Epithelial cell of proximal tubule (primary cell): ENCODE measurements at places on chromosomes 4 and X. TPM values are rescaled to one million over a fixed set of nuclear protein-coding genes. Genes with fewer than 3 reads are reported as not detected.

DNA sequence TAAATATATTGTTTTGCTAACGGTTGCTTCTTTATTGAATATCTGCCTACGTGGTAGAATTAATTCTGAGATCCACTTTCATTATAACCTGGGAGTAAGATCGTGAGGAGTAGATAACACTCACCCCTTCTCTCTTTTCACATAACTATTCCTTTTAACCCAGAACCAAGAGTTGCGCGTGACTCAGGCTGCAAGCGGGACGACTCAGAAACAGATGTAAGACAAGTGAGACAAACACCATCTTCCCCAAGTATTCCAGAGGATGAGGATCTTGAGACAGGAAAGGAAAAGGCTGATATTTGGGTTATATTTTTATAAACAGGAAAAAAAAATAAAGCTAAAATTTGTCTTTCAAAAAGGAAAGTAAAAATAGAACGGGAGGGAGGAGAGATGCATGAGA is 318.8 kb upstream of the NOCT start:
- DNase-seq, result no peak

- DNase-seq, result no peak
These were observed 93.2 kb upstream of the AP1S2 start for GRCh38 chrX:15947648-15948317.

GAGE1 gene
- not detected in 2 replicates for total RNA-seq

GRCh38 chr4:2009651-2010233 is 968 bp upstream of the NELFA start:
- DNase-seq, result peak; percentile 59

DNA sequence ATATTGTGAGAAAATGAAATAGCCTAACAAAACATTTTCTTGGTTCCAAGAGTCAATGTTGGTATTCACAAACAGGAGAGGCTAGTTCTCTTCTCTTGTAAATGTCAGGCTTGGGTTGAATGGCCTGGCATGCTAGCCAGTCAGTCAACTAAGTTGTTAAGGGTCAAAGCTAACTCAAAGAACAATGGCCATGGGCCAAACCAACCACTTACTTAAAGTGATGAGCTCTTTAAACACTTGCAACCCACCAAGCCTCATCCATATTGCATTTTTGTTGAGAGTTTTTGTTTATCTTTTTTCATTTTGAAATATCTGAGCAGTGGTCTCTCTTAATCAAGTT is 394.5 kb downstream of the RAB28 start:
- DNase-seq, result no peak

- no peak for DNase-seq
These were observed 21.5 kb upstream of the ASB5 start for GRCh38 chr4:176290520-176290919.

- peak; percentile 16 for DNase-seq
These were observed 63.0 kb downstream of the ZNF732 start for GRCh38 chr4:242121-242848.

ALB gene
- total RNA-seq, result not detected in 2 replicates

DNA sequence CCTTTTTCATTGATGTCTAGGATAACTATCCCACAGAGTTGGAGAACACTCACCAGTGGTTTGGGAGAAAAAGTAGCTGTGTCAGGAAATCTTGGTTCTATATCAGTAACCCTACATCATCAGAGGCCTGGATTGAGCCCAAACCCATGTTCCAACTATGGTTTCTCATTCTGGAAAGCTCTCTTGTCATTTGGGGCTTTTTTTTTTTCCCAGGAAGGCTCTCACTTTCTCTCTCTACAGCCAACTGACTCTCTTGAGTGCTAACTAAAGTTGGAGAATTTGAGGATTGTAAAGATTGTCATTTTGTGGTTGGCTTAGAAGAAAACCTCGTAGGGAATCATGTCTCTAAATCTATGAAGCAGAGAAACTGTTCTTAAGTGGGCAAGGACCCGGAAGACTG is 228.2 kb upstream of the DIPK2B start:
- no peak for DNase-seq

DNA sequence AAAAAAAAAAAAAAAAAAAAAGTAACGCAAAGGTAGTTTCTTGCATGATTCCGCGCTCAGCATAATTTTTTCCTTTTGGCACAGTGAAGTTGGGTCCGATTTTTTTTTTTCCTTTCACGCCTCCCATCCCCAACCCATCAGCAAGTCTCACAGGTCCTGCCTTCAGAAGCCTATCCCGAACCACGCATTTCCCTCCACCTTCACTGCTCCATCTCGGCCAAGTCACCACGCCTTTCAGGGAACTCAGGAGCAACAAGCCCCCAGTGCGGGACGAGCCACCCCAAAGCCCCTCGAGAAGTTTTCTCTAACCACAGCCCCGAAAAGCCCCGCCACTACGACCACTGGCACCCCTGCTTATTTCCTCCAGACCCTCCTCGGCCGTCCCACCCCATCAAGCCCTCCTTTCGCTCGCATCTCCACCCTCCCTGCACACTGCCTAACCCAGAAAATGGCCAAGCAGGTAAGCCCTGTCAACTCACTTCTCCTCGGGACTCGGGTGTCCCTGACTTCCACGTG is 1.0 kb downstream of the SLBP start:
- no peak for DNase-seq

DNA sequence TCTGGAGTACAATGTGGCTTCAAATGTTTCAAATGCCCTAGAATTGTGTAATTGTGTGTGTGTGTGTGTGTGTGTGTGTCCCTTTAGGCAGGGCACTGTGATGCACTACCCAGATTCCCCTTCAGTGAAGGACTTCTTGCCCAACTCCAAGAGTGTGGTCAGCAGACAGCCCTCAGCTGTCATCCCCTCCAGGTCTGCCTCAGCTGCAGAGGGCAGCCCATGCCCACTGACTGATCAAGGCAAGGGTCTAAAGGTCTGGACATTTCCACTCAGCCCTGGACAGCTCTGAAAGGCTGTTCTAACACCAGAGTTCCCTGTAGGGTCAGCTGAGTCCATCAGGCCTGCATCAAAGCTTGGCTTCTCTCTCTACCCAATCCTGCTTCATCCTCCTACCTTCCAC is 83.9 kb upstream of the USP9X start:
- DNase-seq, result no peak

DUSP21 gene
- total RNA-seq, result not detected in 2 replicates

DNA sequence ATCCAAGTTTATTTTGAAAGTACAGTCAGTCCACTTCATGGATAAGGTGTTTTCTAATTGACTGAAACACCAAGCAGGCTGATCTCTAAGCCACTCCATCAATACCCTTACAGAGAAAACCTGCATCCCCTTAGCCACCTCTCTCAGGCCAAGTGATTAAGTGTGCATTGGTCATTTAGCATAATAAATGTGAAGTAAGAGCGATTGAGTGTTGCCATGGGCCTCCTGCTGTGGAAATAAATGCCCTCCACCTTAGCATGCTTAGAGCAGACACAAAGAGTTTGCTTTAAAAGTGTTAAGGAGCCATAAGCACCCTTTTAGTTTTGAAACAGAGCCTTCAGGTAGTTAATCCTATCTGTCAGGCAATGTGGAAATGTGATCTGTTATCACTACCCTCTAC is 386.5 kb downstream of the GPAT3 start:
- DNase-seq, result no peak

GRCh38 chrX:85288992-85289723 is 45.4 kb downstream of the ZNF711 start:
- no peak for DNase-seq

- DNase-seq, result no peak
These were observed 1.9 kb downstream of the ENPP6 start for GRCh38 chr4:184215709-184216328.

GRCh38 chr4:56434599-56435139 is 746 bp downstream of the PPAT start:
- DNase-seq, result no peak

- no peak for DNase-seq
These were observed 11.7 kb upstream of the TMEM156 start for GRCh38 chr4:39043861-39044363.

C4orf50 gene
- total RNA-seq, result not detected in 2 replicates

- DNase-seq, result no peak
These were observed 64.0 kb upstream of the ACSL1 start for GRCh38 chr4:184889666-184890335.

DNA sequence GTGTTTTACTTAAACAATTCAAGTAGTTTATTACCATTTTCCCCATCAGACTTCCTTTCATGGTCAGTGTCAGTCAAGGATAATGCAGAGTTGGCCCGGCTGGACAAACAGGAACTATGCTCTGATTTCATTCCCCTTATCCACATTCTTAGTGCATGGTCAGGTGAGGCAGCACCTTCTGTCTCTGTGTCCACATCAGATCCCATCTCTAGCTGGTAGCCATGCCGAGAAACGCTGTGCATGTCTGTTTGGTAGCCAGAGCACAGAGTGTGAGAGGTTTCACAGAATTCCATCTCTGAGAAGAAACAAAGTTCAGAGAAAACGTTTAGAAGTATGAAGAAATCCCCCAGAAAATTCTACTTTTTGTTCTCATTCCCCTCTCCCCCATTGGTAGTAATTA is 423.7 kb upstream of the TEX13C start:
- DNase-seq, result no peak

DNA sequence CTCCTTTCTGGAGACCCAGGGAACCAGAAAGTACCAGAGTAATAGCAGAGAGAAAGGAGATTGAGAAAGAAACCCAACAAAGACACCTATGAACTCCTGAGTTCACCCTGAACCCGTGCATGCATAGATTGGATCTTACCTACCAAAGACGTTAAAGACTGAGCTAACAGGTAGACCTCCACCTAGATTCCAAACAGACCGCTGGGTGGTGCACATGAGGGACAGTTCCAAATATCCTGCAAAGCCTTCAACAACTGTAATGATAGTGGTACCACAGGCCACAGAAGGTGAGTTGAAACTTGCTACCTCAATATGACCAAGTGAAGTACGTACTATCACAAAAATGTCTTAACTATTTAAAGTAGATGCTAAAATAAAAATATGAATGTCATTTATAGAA is 34.0 kb upstream of the NR0B1 start:
- no peak for DNase-seq

- no peak for DNase-seq
These were observed 201.7 kb upstream of the AFF2 start for GRCh38 chrX:148298737-148299136.

DNA sequence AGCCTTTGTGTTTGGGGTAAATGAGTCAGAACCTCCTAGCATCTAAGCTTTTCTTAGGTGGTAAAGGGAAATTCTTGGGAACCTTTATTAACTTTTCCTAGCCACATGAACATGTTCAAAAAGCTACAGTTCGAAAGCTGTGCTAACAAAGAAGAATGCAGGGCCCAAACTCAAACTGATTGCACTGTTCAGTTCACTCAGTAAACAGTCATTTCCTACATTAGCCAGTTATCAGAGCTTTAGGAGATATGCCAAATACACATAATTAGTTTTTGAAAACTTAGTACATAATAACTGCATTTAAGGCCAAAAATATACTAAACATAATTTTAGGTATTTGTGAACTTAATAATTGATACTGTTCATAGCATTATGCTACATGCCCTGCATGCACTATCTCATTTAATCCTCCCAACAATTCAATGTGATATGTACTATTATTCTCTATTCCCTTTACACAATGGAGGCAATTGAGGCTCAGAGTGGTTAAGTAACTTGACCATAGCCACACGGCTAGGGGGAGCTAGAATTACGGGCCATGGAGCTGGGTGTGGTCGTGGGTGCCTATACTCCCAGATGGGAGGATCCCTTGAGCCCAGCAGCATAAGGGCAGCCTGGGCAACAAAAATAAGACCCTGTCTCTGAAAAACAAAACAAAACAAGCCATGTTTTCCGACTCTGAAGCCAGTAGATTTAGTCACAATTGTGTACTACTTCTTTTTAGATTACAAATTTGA is 43.9 kb upstream of the PDGFRA start:
- DNase-seq, result no peak

TEX28 gene
- total RNA-seq, result not detected in 2 replicates

RAB9B gene
- 0.22 and 0.40 TPM in 2 replicates for total RNA-seq

DNA sequence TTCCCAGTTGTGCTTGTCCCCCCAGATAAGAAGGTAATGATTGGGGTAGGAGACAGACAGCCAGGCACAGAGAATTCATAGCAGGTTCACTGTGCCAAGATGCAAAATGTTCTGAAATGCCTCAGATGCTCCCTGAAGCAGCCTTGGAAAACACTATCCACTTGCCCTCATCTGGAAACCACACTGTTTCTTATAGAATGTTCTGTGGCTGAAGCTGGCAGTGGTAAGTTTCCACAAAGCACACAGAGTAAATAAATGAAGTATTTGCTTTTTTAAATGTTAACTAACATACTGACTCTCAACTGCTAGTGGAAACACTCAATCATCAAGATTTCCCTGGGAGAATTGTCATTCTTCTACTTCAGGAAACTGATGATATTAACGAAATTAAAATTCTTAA is 311.4 kb downstream of the PRDM5 start:
- DNase-seq, result no peak

- DNase-seq, result no peak
These were observed 37.8 kb downstream of the PCDH10 start for GRCh38 chr4:133186845-133187244.

FOXR2 gene
- total RNA-seq, result not detected in 2 replicates

ADH5 gene
- total RNA-seq, result 124 and 126 TPM in 2 replicates

- DNase-seq, result no peak
These were observed 48.5 kb upstream of the PABPC1L2A start for GRCh38 chrX:73127700-73128241.

- no peak for DNase-seq
These were observed 599.3 kb downstream of the RAPGEF2 start for GRCh38 chr4:159702200-159702599.

DNA sequence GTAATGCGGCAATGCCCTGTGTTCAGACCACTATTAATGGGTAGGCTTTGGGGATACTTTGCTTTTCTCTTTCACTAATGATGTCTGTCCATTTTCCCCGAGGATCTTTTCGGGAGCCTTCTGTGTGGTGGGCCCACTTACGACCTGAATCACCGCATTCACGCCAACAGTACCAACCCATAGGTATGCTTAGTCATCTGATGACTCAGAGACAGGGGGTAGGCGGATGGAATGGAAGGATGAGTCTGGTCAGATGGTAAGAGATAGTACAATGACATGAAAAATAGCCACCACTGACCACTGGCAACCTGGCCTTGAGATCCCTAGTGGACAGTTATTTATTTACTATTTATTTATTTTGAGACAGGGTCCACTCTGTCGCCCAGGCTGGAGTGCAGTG is 76.0 kb upstream of the DHRSX start:
- DNase-seq, result no peak

- DNase-seq, result no peak
These were observed 6.7 kb downstream of the SHISA3 start for GRCh38 chr4:42404001-42404400.

MXRA5 gene
- total RNA-seq, result 0.07 and 0.40 TPM in 2 replicates

GRCh38 chrX:105973387-105973739 is 65.2 kb downstream of the SERPINA7 start:
- no peak for DNase-seq

DNA sequence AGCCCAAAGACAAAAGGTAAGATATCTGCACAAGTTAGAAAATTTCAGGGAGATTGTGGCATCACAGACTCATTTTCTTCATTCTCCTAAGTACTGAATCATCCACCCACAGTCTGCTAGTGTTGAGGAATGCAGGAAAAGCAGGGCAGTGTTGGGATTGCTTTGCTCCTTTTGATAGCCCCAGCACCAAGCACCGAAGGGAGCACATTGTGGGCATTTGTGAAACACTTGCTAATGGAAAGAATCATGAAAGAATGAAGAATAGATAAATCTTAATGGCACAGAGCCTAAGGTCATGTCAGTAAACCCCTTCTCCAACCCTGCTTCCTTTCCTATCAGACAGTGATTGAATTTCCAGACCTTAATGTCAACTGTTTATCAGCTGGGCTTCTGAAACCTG is 103.1 kb upstream of the GPRIN3 start:
- DNase-seq, result peak; percentile 70
